ENCODE measurements at places on chromosomes 12 and 14.

DNA sequence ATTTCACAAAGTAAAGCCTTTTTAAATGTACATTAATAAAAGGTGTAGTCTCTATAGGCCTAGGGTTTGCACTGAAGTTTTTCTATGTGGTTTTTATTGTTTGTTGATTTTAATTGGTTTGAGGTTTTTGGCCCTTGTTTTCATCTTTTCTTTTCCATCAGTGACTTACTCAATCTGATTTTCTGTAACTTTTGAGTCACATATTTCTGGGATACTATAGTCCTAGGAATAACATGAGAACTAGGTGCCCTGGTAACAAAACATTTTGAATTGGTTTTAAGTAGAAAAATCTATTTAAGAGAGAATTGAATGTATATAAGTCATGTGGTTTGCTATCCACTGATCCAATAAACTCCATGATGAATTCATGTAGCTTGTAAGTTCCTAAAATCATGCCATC, 311.9 kb downstream of the CEP128 start:
- DNase-seq = no peak

- DNase-seq = no peak
Observed at GRCh38 chr12:82651489-82651888, 35.2 kb upstream of the TMTC2 start.

- DNase-seq = no peak
Observed at GRCh38 chr14:26522967-26523366, 74.9 kb downstream of the NOVA1 start.

DNA sequence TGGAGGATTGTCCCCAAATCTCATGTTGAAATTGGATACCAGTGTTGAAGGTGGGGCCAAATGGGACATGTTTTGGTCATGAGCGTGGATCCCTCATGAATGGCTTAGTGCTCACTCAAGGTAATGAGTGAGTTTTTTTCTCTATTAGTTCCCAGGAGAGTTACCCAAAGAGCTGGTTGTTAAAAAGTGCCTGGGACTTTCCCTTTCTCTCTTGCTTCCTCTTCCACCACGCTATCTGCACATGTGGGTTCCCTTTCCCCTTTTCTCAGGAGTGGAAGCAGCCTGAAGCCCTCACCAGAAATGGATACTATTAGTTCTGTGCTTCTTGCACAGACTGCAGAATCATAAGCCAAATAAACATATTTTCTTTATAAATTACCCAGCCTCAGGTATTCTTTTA, 465.4 kb downstream of the FSCB start:
- DNase-seq = no peak

- DNase-seq = no peak
Observed at GRCh38 chr12:61385771-61386170, 874.4 kb upstream of the USP15 start.

DNA sequence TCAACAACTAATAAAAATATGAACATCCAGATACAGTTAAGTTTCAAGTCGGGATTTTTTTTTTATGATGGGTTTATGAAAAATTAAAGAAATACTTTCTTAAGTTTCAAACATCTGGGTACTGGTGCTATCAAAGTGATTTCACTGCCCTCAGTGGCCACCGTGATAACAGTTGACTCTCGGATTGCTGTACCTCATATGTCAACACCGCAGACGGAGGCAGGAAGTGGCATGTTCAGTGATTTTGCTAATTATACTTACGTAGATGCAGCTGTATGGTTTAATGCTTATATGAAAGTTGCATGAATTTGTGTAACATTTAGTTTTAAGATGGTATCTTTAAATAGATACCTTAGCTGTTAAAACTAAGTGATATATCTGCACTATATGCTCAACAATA, 20.8 kb upstream of the FBLN5 start:
- DNase-seq = no peak

DNA sequence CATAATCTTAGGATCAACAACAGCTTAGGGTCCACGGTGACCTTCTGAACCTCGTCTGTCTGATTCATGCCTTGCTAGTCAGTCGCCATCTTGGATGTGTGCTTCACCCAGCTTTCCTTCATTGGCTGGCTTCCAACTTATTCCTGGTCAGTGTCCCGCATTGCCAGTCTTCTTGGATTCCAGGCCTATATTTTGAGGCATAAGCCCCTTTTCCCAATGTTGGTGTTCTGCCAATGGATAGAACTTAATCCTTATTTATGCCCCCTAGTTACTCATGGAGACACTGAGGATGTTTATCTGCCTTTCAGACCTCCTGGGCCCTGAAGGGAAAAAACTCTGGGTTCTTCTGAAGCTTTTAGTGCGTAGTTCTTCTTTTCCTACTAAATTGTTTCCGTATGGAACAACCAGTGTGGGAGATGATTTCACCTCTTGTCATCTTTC, 5.8 kb downstream of the JDP2 start:
- no peak for DNase-seq

DNA sequence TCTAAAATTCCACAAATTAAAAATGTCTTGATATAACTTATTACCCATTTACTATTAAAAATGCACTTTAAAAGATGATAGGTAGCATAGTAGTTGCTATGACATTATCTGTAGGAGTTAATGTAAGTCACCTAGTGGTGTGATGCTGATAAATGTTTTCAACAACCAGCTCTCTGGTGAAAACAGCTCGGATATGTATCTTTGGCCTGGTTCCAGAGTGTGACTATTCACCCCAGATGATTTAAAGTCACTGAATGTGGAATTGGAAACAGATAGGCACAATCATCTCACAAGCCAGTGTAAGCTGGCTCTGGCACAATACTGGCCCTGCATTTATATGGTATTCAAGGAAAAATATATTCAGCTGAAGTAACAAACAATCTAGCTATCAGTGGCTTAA, 9.2 kb upstream of the CCDC196 start:
- no peak for DNase-seq

- DNase-seq = no peak
Observed at GRCh38 chr12:78793491-78793890, 71.1 kb upstream of the SYT1 start.

GRCh38 chr12:34305176-34305575, 282.9 kb downstream of the ALG10 start:
- no peak for DNase-seq

DNA sequence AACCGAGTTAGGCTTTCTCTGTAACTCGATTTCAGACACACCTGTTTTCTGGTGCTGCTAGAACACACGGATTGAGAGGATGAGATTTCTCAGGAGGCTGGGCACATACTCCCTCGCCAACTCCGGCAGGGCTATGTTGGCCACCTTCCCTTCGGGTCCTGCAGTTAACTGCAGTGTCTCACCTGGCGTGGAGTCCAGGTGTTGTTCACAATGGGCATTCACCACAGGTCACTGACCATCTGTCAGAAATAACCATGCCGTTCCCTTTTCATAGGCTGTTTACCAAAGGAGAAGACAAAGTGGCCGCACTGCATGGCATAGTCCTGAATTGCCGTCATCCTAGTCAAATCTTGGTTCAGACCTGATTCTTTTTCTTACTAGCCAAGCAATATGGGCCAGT, 5.5 kb upstream of the KCNH3 start:
- no peak for DNase-seq

GRCh38 chr12:14968478-14968877, 4.4 kb upstream of the PDE6H start:
- no peak for DNase-seq

DNA sequence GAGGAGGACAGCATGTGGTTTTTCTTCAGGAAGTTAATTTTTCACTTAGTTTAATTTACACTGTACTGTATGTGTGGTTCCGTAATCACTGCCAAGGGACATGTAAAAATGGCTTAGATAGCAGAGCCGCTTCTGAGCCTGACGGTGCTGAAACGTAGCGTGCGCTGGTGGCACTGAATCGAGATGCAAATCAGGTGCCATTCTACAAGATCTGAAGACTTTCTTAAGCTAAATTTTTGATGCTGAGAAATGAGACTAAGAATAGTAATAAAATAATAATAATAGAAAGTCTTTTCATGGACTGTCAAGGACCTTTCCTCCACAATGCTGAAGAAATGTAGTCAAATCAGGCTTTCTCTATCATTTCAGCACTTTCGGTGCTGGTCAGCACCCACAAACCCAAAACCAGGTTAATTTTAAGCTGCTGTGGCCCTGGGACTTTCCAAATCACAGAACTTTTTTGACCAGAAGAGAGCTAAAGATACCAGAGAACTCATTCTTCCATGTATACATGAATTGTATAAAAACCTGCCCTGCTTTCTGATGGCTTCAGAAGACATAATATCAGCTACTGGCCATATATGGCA, 183.3 kb upstream of the LMO3 start:
- DNase-seq = no peak

GRCh38 chr12:32559434-32559833, 119.7 kb upstream of the DNM1L start:
- no peak for DNase-seq

GRCh38 chr14:80080601-80081000, 130.7 kb downstream of the DIO2 start:
- no peak for DNase-seq

DNA sequence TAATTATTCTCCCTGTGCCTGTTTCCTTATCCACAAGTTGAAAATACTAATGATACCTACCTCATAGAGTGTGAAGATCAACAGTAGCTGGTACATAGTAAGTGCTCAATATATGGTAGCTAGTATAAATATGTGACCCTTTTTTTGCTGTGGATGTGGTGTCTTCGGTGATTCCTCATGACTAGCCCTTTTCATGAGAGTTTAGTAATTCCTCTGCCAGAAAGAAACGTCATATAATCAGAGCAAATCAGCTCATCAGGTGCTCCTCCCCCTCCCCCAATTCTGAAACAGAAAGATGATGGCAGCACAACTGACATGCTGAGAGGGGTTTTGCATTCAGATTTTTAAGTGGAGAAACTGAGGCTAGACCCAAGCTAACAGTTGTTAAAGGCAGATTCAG, 210.8 kb downstream of the SLC41A2 start:
- DNase-seq = no peak

DNA sequence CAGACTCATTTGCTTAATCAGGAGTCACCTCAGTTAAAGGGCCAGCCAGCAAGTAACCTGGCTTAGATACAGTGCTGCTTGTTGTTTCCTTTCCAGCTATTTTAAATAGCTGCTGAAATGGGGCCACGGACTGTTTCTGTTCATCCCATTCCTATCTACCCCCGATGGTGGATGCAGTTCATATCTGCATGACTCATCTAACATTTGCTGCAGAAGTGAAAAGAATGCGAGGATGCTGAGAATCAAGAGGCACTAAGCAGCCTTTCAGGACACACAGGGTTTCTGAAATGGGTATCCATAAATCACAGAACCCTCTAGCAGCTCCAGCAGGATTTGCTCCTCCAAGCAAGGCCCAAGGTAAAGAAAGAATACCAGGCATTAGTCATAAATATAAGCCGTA, 60.2 kb upstream of the RTRAF start:
- no peak for DNase-seq

DNA sequence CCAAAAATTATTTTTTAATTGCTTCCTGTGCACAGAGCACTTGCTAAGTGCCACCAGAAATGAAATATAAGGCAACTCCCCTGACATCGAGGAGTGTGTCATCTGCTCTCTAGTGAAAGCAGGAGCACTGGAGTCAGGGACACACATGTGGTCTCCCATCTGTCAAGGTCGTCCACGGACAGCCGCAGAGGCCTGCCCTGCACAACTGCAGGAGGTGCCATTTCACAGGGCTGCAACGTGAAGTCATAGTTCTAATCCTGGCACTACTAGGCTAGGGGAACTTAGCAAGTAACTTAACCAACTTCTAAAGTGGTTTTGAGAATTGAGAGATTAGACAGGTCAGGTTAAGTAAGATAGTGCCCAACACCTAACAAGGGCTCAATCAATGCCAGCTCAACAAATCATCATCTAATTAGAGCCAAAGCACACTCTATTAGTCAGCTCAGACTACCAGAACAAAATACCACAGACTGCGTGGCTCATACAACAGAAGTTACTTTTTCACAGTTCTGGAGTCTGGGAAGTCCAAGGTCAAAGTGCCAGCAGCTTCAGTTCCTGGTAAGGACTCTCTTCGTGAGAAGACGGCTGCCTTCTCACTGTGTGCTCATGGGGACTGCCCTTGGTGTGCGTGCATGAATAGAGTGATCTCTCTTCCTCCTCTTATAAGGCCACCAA, 30.7 kb downstream of the FOXN3 start:
- DNase-seq = no peak

Measured in stimulated activated CD4-positive, alpha-beta T cell treated with anti-CD3 and anti-CD28 coated beads, TNF-alpha, amount 100 ng/mL, for 1 hour (primary cell).